ENCODE measurements at places on chromosomes 3 and 15. TPM values are rescaled to one million over a fixed set of nuclear protein-coding genes. Genes with fewer than 3 reads are reported as not detected.

DNA sequence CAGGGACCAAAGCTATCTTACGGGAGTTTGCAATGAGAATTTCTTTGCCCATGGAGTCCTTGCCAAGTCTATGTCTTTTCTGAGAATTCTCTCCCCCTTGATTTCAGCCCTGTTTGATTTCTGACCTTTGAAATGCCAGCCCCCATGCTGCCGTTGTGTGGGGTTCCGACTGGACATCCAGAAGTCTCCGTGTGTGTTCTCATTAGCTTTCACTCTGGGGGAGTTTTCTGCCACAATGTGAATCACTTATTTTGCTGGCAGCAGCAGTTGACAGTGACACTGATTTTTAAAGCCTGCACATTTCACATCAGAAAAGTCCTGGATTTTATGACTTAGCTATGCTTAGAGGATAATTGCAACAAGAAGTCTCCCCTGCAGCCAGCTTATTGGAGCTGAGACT lies 98.4 kb upstream of the CTDSPL start:
- no peak for DNase-seq

DNA sequence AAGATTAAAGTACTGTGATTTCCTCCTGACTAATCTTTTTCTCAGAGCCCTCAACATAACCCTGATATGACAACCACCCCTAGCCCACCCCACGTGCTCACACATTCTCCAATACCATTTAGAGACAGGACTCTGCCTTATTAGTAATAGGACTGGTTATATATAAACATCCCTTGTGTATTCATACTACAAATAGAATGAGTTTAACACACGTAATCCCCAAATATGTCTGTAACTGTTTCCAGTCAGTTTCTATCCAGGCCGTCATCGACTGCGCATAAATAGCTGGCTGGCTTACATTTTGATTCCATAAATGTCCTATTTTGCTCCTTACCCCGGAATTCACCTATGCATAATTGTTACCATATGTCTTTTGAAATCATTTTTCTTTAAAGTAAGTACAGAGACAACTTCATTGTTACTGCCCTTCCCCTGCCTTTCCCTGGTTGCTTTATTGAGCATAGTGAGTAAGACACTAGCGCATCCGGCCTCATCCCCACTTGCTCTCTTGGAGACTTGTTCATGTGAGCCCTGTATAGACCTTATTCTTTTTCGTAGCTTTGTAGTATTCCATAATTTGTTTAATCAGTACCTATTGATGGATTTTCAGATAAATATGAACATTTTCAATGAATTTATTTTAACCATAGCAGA lies 3.5 kb upstream of the P2RY14 start:
- DNase-seq, result peak; percentile 94

- DNase-seq, result no peak
These were observed 49.7 kb upstream of the UTS2B start for GRCh38 chr3:191380001-191380400.

Gene ADGRG7
- total RNA-seq, result not detected

Gene FAM81A
- 0.35 TPM for total RNA-seq

- DNase-seq, result no peak
These were observed 288 bp upstream of the NME9 start for GRCh38 chr3:138329984-138330293.

- DNase-seq, result no peak
These were observed 29.9 kb upstream of the LRTM1 start for GRCh38 chr3:54957711-54958110.

DNA sequence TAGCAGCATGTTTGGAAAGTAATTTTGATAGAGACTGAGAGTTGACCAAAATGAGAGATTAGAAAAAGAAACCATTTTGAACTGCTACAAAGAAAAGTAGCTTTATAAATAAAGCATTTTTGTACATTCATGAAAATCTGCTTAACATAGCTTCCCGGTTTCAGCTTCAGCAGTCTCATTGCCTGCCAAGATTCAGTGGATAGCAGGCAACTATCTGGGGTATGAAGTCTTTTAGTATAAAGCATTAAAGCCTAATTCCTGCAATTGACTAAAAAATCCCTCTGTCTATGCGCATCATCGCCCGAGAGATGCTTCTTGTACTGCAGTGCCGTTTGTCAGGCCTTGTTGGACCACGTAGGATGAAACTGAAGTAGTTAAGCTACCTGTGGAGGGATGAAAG lies 588.4 kb downstream of the NAALADL2 start:
- peak; percentile 78 for DNase-seq

DNA sequence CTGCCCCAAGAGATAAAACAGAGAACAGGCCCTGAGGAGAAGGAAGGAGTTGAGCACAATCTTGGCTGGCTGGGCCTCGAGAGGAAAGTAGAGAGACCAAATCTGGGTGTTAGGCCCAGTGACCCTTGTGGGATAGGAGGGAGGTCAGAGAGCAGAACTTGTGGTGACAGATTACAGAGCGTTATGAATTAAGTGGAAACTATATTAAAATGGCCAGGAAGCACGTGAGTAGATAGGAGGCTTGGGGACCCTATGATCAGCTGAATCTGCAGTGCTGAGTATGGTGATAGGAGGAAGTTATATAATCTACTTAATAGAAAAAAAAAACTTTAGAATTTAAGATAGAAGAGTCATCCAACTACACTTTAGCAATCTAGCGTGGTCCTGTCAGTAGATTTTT lies 30.0 kb downstream of the ST6GAL1 start:
- no peak for DNase-seq

GRCh38 chr15:50970524-50970923 lies 62.0 kb downstream of the AP4E1 start:
- no peak for DNase-seq

DNA sequence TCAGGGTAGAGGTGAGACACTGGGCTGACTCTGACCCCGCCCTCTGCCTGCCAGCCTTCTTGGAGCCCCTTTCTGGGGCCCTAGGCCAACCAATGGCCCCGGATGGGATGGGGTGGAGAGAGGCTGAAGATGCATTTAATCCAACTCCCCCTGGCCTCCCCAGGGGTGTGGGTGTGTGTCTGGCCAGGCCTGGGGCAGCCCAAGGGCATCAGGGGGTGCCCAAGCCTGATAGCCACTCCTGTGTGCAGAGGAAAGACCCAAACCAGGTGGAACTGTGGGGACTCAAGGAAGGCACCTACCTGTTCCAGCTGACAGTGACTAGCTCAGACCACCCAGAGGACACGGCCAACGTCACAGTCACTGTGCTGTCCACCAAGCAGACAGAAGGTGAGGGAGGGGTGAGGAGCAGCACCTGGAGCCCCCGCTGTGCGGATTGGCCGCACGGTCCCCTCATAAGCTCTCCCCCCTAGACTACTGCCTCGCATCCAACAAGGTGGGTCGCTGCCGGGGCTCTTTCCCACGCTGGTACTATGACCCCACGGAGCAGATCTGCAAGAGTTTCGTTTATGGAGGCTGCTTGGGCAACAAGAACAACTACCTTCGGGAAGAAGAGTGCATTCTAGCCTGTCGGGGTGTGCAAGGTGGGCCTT lies 9.5 kb downstream of the SPINT1 start:
- no peak for DNase-seq

DNA sequence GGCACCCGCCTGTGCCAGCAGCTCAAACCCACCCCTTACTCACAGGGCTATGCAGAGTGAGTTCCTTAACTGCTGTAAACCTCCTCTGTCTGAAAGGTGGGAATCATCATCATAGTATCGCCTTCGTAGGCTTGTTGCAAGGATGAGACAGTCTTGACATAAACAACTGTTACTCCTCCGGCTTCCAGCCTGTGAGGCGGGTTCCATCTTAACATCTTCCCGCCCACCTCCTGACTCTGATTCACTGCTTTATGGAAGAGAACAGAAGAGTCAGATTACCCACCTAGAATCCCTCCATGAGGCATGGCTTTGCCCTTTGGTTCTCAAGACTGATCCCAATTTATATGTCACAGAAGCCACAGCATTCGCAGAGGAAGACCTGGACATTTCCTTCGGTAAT lies 21.9 kb downstream of the POLR2M start:
- no peak for DNase-seq

DNA sequence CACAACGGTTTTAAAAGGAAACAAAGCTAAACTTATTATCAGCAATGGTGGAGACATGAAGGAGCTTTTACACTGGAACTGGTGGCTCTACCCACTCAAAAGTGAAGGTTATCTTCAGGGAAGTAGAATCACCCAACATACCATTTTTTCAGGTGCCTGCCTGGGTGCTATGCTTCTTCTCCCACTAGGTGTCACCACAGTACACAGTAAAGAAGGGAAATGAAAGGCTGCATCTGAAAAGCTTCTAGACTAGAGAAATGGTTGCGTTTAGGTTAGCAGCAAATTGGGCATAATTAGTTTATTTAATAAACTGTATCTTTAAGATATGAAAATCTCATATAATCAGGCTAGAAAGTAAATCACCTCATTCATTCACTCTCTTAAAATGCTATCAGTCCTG lies 47.0 kb upstream of the SELENOK start:
- peak; percentile 62 for DNase-seq

DNA sequence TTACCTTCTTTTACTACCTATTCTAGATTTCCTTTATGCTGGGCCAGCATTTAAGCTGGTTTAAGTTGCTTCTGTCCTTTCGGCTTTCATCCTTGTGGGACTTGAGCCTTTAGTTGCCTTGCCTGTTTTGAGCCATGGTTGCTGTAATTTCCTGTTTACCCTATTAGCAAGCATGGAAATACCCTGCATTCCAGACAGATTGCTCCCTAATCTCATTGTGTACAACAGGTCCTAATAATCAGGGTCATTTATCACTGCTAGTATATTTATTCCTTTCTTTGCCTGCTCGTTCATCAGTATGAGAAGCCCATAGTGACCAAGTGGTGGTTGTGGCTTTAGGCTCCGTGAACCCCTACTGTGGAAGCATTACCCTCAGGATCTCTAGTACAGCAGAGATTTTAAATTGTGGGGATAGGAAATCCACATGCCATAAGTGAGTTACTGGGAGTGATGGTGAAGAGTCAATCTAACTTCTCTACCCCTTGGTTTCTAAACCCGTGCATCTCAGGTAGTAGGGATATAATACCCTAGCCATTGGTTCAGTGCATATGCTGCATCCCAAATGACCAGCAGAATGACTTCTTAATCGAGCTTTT lies 31.9 kb downstream of the NCK1 start:
- no peak for DNase-seq

DNA sequence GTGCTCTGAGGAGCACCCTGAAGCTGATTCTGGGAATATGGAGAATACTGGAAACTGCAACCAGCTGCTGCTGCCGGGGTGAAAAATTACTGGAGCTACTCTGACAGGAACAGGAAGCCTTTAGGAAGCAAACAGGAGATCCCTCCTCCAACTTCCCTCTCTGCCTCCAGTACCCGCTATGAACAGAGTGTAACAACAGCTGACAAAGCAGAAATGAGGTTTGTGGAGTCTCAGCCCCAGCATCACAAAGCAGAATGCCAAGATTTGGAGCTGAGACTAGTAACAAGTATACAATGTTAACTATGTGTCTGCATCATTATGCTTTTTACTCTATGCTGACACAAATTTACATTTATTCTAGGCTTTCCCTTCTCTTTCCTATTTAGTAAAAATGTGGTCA lies 22.7 kb upstream of the PIAS1 start:
- peak; percentile 53 for DNase-seq

Gene GPR149
- total RNA-seq, result 0.35 TPM

Gene GPR160
- 1.2 TPM for total RNA-seq

GRCh38 chr15:84721371-84721770 lies 5.4 kb upstream of the SEC11A start:
- DNase-seq, result peak; percentile 54

DNA sequence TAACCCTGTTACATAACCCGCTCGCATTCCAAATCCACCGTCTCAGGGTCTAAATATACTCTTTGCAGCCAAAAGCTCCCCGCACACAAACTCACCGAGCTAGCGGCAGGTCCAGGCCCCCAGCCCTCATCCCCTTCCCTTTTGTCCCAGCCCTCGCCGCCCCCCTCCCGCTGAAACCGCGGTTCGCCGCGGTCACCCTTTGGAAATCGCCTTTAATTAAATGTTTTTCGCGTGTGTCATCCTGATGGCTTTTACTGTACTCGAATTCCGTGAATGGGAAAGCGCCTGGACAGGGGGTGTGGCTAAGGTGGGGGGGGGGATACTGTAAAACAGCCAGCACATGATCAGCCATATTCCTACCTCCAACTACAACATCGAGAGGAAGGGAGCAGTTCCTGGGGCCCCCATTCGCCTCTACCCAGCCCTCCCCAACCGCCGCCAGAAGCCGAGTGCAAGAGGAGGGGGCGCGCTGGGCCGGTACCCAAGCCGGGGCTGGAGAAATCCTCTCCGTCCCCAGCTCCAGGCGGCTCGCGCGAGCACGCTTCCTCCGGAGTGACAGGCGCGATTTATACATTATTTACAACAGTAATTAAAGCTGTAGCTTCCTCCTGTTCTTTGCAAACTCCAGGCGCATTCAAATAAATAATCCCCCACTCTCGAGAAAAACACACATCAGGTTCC lies 1.7 kb downstream of the RORA start:
- DNase-seq, result peak; percentile 82

DNA sequence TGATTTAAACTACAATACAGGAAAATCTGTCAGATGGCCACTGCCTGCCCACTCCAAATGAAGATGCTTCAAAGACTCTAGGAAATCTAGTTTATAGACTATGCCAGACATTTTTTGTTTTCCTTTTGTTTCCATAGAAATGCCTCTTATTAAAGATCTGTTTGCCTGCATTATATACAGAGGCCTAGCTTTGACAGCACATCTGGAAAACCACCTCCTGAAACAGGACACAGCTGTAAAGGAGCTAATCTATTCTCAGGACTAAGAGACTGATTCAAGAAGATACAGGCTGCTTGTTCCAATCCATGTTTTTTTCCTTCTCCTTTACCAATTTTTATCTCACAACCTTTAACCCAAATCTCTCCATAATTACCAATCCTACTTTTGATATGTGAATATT lies 75.3 kb upstream of the STRIT1 start:
- peak; percentile 79 for DNase-seq

Gene GOLGA8N
- total RNA-seq, result 9.2 TPM

Gene RPP25
- total RNA-seq, result 1.7 TPM
